ENCODE measurements at places on chromosomes 1 and 21. TPM values are rescaled to one million over a fixed set of nuclear protein-coding genes. Genes with fewer than 3 reads are reported as not detected.

- no peak overlapping the region for H3K27ac ChIP-seq
- no peaks in the 10 kb centered on the region for H3K36me3 ChIP-seq
- DNase-seq = no peak
Measured at GRCh38 chr1:245074898-245075297, 79.9 kb upstream of the KIF26B start.

DNA sequence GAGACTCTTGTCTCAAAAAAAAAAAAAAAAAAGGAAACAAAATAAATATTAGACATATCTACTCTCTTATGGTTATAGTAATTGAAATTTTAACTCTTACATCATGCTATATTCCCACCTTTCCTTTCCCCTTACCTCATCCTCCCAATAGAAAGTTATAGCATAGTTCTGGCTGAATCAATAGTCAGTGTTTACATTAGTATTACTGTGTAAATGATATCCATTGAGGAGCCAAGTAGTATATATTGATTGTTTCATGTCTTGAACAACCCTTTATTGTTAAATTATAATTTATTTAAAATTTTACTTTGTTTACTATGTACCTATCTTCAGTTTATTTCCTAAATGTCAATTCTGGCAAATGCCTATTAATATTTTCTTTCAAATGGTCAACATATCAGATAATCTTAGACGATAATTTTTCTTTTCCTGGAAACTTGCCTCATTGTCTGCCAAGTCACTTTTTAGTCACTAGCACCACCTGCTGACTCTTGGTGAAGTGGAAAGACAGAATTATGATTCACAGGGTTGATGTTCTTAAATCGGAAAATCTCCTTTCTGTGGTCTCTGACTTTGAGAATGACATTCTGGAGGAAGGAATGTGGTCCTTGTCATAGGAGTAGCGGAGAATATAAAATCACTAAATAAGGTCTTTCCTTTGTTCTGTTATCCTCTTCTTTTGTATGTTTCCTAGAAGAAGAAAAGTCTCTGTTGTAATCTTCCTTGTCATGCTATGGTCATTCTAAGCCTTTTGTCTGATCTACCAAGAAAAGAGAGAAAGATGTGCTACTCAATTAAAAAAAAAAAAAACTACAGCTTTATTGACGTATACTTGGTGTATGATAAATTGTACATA is 8.6 kb downstream of the HJV start:
- H3K36me3 ChIP-seq = no peaks in the 10 kb centered on the region
- peak; percentile 46 for DNase-seq
- no peaks in the 10 kb centered on the region for H3K27me3 ChIP-seq
- H3K4me3 ChIP-seq = no peak overlapping the region
- H3K27ac ChIP-seq = no peak overlapping the region

DNA sequence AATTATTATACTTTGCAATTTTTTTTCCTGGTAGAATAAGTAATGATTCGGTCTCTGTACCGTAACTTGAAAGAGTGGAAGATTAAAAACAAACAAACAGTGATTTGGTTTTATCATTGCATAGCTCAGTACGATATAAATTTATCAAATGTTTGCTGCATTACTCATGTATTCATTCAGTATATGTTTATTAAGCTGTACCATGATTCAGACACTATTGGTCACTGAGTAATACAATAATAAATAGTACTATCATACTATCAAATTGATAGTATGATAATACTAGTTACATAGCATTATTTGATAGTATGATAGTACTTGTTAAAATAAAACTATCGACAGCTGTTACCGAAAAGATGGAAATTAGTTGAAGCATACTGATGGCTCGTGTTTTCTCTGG is 12.1 kb downstream of the CENPF start:
- no peaks in the 10 kb centered on the region for H3K4me1 ChIP-seq
- no peak overlapping the region for H3K27ac ChIP-seq
- no peaks in the 10 kb centered on the region for H3K27me3 ChIP-seq
- DNase-seq = no peak
- no peak overlapping the region for H3K4me3 ChIP-seq

DNA sequence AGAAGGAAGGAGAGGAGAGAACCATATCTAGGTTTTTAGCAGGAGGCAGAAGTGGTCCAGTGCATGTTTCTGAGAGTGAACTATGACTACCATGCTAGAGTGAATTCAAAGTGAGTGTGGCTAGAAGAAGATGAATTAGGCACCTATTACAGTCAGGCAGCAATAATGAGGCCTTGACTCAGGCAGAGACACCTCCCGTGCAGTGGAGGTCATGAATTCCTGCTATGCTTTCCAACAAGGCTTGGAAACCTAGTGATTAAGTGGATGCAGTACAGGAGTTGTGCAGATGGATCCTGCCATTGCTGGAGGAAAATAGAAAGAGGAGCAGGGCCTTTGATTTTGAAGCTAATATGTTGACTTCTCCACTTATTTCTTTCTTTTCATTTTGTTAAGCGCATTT is 581.5 kb downstream of the RWDD3 start:
- no peak overlapping the region for H3K4me3 ChIP-seq
- H3K4me1 ChIP-seq = no peaks in the 10 kb centered on the region
- DNase-seq = no peak
- H3K27me3 ChIP-seq = no peaks in the 10 kb centered on the region

GRCh38 chr1:111732718-111733117 is 6.5 kb downstream of the INKA2 start:
- peak overlapping the region; percentile 70 for H3K27ac ChIP-seq
- H3K4me3 ChIP-seq = no peak overlapping the region
- H3K36me3 ChIP-seq = no peaks in the 10 kb centered on the region
- H3K4me1 ChIP-seq = peaks cover 85% of the 10 kb centered on the region
- DNase-seq = no peak
- no peaks in the 10 kb centered on the region for H3K27me3 ChIP-seq

DNA sequence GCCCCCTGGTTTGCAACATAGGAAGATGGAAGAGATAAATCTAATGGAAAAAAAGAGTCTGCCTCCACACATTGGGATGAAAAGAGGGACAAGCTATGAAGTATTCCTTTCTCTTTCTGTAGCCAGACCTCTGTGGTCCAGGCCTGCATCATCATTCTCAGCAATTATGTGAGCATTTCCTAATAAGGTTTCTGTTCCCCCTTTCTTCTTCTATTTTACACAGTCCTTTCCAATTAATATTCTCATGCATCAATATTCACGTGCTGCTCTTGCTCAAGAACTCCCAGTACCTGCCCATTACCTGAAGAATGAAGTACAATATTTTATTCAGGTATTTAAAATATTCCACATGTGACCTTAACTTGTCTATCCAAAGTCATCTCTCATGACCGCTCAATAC is 8.2 kb upstream of the SLC30A1 start:
- H3K4me3 ChIP-seq = no peak overlapping the region
- H3K27me3 ChIP-seq = no peaks in the 10 kb centered on the region
- H3K36me3 ChIP-seq = no peaks in the 10 kb centered on the region

GRCh38 chr1:199545780-199546179 is 481.7 kb upstream of the NR5A2 start:
- H3K36me3 ChIP-seq = no peaks in the 10 kb centered on the region
- H3K27me3 ChIP-seq = no peaks in the 10 kb centered on the region
- no peaks in the 10 kb centered on the region for H3K4me1 ChIP-seq

GRCh38 chr21:19842601-19843000 is 1155.6 kb upstream of the NCAM2 start:
- H3K27me3 ChIP-seq = no peaks in the 10 kb centered on the region
- H3K36me3 ChIP-seq = no peaks in the 10 kb centered on the region
- DNase-seq = no peak
- H3K4me1 ChIP-seq = no peaks in the 10 kb centered on the region

GRCh38 chr1:18899363-18900049 is 2.8 kb downstream of the ALDH4A1 start:
- DNase-seq = no peak
- no peaks in the 10 kb centered on the region for H3K36me3 ChIP-seq
- no peak overlapping the region for H3K4me3 ChIP-seq
- H3K4me1 ChIP-seq = peaks cover 19% of the 10 kb centered on the region
- H3K27me3 ChIP-seq = no peaks in the 10 kb centered on the region
- H3K27ac ChIP-seq = no peak overlapping the region

- no peak for DNase-seq
- H3K36me3 ChIP-seq = no peaks in the 10 kb centered on the region
- H3K4me3 ChIP-seq = peak overlapping the region; percentile 38
- H3K27me3 ChIP-seq = no peaks in the 10 kb centered on the region
Measured at GRCh38 chr1:68116643-68117235, 66.3 kb upstream of the DIRAS3 start.

DNA sequence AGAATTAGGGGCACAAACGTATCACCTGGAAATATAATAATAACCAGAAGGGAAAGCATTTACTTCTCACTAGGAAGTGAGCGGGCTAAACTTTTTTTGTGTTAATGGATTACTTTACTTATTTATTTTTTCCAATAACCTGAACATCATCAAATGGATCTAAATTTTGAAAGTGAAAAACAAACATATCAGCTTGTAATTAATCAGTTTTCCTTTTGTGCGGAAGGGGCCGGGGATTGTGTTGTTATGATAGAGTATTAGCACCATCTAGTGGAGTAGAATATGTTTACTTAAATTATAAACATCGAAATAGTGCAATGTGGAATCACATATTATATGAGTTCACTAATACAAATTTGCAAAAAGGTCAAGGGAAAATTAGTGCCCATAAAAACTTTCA is 9.0 kb downstream of the CFH start:
- H3K36me3 ChIP-seq = no peaks in the 10 kb centered on the region
- no peaks in the 10 kb centered on the region for H3K27me3 ChIP-seq
- no peaks in the 10 kb centered on the region for H3K4me1 ChIP-seq
- no peak for DNase-seq

DNA sequence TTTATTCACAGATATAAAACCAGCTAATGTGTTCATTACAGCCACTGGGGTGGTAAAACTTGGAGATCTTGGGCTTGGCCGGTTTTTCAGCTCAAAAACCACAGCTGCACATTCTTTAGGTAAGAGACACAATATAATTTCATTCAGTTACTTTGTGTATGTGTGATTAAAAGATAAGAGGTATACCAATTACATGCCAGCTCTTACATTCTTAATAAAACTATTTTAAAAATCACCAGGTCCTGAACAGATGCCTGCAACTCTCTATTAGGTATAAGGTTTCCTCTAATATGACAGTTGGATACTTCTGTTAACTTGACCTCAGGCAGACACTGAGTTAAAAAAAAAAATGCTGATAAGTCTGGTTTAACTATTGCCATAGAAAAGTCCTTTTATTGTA is 122.1 kb downstream of the NEK7 start:
- no peak overlapping the region for H3K4me3 ChIP-seq
- no peaks in the 10 kb centered on the region for H3K36me3 ChIP-seq
- no peak overlapping the region for H3K27ac ChIP-seq
- H3K4me1 ChIP-seq = peaks cover 13% of the 10 kb centered on the region
- no peaks in the 10 kb centered on the region for H3K27me3 ChIP-seq

DNA sequence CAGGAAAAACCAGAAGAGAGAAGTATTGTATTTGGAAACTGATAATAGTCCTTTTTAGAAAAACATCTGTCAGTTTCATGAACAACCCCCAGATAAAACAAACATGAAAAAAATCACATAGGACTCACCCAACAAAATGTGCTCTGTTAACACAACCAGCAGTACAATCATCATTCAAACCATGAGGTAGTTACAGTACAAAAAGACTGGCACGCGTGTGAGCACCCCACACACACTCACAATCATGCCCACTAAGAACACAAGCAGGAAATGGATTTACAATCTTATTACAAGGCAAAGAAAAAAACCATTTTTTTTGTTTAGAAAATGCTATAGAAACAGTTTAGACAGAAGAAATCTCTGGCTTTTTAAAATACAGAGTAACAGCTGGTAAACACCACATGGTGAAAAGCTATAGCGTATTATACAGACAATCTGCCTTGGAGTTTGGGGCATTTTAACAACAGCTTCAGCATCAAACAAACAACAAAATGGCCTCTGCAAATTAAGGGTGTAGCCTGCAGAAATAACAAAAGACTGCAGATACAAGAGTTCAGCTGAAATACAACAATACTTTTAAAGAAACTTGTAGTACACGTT is 180.0 kb downstream of the CDC7 start:
- no peaks in the 10 kb centered on the region for H3K27me3 ChIP-seq
- peaks cover 4% of the 10 kb centered on the region for H3K36me3 ChIP-seq
- DNase-seq = no peak
- H3K4me1 ChIP-seq = peaks cover 4% of the 10 kb centered on the region

DNA sequence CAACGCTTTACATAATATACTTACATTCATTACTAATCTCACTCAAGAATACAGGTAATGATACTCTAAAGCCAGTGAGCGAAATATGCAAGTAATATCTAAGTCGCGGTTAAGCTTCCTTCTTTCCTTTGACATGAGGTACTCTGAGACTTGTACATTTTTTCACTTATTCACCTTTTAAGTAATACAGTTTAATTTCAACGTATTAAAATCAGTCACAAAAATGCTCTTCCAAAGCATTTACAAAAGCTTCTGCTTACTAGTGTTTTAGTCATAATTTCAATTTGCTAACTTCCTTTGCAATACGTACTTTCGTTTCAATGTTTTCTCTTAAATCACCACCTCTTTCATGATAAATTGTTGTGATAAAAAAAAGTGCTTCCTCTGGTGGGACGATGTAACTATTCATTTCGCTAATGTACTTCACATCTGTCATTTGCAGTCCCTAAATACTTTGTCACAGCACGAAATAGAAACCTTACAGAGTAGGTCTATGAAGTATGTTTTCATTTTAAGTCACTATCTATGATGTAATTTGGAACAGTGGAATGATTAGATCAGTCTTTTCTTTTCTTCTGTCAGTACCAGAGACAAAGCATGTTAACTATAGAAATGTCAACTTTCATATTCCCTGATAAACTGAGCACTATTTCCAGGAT is 34.0 kb upstream of the ADGRL4 start:
- H3K36me3 ChIP-seq = no peaks in the 10 kb centered on the region
- H3K4me1 ChIP-seq = no peaks in the 10 kb centered on the region
- H3K4me3 ChIP-seq = peak overlapping the region; percentile 38
- peak overlapping the region; percentile 41 for H3K27ac ChIP-seq
- DNase-seq = no peak
- H3K27me3 ChIP-seq = no peaks in the 10 kb centered on the region

DNA sequence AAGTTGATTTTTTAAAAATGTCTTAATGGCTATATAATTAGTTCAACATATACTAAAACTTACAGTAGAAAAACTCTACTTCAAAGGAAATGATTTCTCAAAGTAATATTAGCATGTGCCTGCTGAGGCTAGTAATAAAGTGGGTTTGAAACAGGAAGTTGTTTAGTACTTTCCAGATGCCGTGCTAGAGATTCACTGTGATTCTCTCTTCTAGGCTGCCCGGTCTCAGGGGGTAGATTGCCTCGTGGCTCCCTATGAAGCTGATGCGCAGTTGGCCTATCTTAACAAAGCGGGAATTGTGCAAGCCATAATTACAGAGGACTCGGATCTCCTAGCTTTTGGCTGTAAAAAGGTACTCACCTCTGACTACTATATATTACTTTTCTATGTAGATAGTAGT is 9.1 kb downstream of the EXO1 start:
- no peak overlapping the region for H3K27ac ChIP-seq
- no peak for DNase-seq
- H3K36me3 ChIP-seq = no peaks in the 10 kb centered on the region
- H3K4me1 ChIP-seq = no peaks in the 10 kb centered on the region
- H3K4me3 ChIP-seq = no peak overlapping the region
- no peaks in the 10 kb centered on the region for H3K27me3 ChIP-seq

- H3K36me3 ChIP-seq = no peaks in the 10 kb centered on the region
- peaks cover 31% of the 10 kb centered on the region for H3K4me1 ChIP-seq
- H3K27ac ChIP-seq = no peak overlapping the region
Measured at GRCh38 chr1:235293322-235293942, 34.5 kb downstream of the ARID4B start.

GRCh38 chr1:231817801-231818200 is 191.2 kb downstream of the DISC1 start:
- peaks cover 22% of the 10 kb centered on the region for H3K36me3 ChIP-seq
- no peak overlapping the region for H3K4me3 ChIP-seq
- peak overlapping the region; percentile 25 for H3K27ac ChIP-seq
- no peaks in the 10 kb centered on the region for H3K27me3 ChIP-seq
- DNase-seq = no peak

The VASH2 gene
- 0.48 TPM for total RNA-seq

The PSEN2 gene
- total RNA-seq = 30.9 TPM

The FCGR1A gene
- 2.3 TPM for total RNA-seq

The S100A3 gene
- 1.1 TPM for total RNA-seq
